ENCODE measurements at places on chromosomes 16 and 17.
A peak's percentile ranks its signal among the peaks of the same experiment; 100 is the strongest.

DNA sequence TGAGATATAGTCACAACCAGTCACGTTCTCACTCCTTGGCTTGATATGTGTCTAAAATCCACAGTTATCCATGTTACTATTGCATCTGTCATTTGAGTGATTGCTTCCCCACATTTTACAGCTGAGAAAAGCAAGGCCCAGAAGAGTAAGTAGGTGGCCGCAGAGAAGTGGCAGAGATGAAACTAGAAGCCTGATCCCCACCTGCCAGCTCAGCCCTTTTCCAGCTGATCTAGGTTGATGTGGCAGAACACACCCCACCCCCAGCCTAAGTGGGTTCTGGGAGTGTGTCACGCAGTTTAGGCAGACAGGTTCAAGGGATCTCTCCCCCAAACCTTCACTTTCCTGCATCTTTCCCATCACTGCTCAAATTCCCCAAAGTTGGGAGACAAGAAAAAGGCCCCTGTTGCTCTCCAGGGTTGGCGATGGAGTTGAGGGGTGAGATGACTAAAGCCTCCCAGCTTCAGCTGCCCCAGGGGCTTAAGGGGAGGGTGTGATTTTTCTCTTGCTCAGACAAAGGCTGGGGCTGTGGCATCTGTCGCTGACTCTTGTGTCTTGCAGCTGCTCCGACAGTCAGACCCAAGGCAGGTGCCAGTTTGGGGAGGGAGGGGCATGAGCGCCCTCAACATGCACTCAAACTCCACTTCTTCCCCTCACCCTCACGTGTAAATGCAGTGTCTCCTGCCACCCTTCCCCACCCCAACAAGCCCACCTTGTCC lies 48.9 kb upstream of the LHX1 start:
- DNase-seq: no peak

DNA sequence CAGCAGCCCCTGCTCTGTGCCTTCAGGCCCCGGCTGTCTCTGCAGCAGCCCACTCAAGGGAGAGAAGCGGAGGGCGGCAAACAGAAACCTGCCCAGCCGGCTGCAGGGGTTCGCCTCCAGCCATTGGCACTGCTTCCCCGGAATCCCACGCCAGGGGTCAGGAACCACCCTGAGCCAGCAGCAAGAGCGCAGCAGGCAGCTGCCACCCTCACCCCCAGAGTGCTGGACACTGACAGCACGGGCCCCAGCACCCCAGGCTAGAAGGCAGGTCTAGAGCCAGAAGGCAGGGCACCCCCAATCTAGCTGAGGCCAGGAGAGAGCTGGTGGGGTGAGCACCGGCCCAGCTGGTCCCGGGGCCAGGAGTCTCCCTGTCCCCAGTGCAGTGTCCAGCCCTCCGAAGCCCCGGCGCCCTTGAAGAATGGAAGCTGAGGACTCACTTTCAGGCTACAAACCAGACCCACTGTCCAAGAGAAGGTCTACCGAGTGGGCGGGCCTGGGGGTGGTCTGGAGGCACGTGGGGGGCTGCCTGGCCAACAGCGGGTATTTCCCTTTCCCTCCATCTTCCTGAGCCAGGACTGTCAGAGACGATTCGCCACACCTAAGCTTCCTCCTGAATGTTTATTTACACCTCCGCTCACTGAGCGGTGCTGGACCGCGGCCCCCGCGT lies 8.4 kb downstream of the UBALD2 start:
- DNase-seq: no peak

DNA sequence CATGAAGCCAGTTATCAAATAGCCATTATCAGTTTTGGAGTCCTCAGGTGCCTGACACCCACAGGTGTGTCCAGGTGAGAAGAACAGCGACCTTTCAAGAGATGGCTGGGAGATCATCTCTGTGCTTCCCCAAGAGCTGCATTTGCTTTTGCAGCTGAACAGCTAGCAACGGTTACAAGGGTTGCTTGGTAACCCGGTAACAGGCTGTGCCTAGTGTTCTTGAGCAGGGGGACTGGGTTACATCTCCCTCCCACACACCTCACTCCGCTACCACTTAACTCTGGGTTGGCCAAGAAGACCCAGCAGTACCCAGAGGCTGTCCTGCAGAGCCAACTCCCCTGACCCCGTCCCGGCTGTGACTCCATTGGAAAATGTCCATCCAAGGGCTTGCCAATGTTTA lies 147.0 kb downstream of the SLC39A11 start:
- DNase-seq: no peak

GRCh38 chr16:47061204-47061603 lies 82.5 kb downstream of the NETO2 start:
- DNase-seq: no peak

GRCh38 chr17:40510328-40510648 lies 8.9 kb upstream of the TNS4 start:
- no peak for DNase-seq

- DNase-seq: peak; percentile 47
Observed at GRCh38 chr17:57986841-57987580, 1.0 kb downstream of the VEZF1 start.
